Uterus (tissue), 4 donors: ENCODE measurements at places on chromosomes 7 and 10. TPM values are rescaled to one million over a fixed set of nuclear protein-coding genes. Genes with fewer than 3 reads are reported as not detected.

DNA sequence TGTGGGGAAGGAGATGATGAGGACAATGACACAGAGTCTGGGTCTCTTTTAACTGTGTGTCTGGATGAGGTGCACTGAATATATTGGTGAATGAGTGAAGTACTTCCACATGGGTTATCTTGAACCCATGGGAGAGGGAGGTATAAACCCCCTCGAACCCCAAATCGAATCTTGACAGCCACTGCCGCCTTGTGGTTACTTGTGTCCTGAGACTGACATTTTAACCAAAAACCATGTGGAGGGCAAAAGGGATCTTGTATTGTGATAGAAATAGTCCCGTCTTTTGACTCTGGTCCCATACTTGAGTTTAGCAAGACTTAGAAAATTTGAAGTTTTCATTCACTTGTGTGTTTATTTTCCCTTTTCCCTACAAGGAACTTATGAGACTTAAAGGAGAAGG lies 283.3 kb downstream of the PHTF2 start:
- no peak for DNase-seq

Gene INA
- total RNA-seq, result 0.55 TPM

- DNase-seq, result no peak
Measured at GRCh38 chr10:58857251-58857805, 319.1 kb upstream of the PHYHIPL start.

Gene HOXA3
- total RNA-seq, result 4.7 TPM

Gene MRLN
- 0.35 TPM for total RNA-seq

- DNase-seq, result no peak
Measured at GRCh38 chr7:67636348-67637022, 639.9 kb downstream of the TYW1 start.

- DNase-seq, result no peak
Measured at GRCh38 chr10:120580918-120581895, 124.2 kb downstream of the PLPP4 start.
